ENCODE measurements at places on chromosomes 12 and 14.

GRCh38 chr12:124898200-124898922 is 16.1 kb downstream of the UBC start:
- peak; percentile 7 for DNase-seq

GRCh38 chr12:40569626-40570179 is 122.5 kb upstream of the CNTN1 start:
- no peak for DNase-seq

DNA sequence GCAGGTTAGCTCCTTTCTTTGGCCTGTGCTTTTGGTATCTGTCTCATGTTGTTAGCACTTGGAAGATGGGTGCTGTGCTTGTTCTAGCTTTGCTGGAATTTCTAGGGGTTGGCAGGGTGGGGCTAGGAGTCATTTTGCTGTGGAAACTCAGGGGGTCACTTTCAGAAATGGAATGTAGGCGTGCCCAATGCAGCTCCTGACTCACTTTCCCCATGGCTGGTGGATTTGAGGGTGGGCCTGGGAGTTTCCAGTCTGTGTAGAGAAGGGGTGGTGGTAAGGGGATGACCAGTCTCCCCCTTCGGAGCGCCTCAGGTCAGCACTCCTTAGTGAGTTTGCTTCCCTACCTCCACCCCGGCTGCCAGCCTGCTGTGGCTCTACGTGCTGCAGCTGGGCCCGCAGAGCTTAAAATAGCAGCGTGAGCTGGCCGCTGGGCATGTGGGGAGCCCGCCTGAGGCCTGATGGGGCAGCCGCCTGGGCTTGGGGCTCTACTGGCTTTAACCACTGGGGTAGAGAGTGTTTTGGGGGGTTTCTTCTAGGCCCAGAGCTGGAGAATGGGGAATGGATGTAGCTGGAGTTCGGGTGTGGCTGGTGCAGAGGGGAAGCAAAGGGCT is 108.2 kb downstream of the TSPAN9 start:
- DNase-seq, result no peak

- no peak for DNase-seq
Measured at GRCh38 chr12:16118586-16118985, 158.9 kb downstream of the SLC15A5 start.

GRCh38 chr12:95736631-95737030 is 53.9 kb downstream of the NTN4 start:
- no peak for DNase-seq

DNA sequence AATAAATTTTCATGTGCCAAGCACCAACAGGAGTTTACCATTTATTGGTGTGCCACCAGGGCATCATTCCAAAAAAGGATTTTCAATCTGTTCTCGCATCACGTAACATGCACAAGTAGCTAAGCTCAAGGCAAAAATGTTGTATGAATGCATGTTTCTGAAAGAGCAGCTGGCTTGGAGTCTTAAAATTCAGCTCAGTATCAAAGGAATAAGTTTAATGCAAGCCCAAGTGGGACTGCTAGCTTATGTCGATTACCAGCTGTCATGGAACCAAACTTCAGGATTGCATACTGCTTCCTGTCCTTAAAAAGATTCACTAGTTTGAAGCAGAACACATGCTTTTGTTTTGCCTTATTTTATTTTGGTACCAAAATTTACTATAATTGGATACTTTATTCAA is 437.0 kb downstream of the FSCB start:
- no peak for DNase-seq

- DNase-seq, result no peak
Measured at GRCh38 chr12:24760606-24761378, 188.1 kb downstream of the BCAT1 start.

DNA sequence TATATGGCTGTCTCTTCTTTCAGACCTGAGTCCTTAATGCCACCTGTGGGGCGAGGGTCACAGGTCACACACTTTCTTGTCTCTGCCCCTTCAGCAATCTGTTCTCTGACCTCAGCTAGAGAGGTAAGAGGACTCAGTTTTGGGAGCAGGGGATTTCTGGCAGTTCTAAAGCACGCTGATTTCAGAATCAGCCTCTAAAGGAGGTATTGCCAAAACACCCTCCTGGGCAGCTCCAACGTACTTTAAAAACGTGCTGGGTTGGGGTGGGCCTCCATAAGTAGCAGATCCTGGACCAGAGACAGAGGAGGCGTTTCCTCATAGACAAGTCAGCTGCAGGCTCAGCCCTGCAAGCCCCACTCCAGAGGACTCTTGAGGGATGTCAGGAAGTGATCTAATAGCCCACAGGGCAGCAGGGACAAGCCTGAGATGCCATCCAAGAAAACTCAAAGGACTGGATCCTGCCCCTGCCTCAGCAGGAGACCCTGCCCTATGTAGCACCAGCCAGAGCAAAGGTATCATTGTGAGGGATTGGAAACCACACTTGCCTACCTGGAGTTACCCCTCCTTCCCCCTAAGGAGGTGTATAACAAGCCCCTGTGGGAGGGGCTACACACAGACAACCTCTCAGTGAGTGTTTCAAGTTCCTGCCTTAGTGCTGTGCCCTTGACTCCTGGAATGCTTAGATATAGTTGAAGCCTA is 8.5 kb downstream of the CTDSP2 start:
- DNase-seq, result no peak

GRCh38 chr12:128180166-128180565 is 86.8 kb upstream of the TMEM132C start:
- no peak for DNase-seq

DNA sequence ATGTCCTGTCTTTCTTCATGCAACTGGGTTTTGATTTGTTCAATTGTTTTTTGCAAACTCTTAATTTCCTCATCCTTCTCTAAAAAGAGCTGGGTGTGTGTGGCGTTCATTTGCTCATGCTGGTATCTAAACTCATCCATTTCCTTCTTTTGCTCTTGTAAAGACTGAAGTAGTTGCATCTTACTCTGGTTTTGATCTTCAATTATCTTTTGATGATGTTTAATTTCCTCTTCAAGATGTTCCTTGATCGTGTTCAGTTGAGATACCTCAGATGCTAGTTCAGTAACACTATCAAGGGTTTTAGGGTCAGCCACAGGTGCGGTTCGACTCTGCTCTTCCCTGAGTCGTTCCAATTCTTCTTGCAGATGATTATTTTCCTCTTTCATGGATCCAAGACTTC is 34.8 kb downstream of the TRIP11 start:
- DNase-seq, result no peak

- DNase-seq, result no peak
Measured at GRCh38 chr12:131946757-131947156, 3.0 kb upstream of the EP400 start.

DNA sequence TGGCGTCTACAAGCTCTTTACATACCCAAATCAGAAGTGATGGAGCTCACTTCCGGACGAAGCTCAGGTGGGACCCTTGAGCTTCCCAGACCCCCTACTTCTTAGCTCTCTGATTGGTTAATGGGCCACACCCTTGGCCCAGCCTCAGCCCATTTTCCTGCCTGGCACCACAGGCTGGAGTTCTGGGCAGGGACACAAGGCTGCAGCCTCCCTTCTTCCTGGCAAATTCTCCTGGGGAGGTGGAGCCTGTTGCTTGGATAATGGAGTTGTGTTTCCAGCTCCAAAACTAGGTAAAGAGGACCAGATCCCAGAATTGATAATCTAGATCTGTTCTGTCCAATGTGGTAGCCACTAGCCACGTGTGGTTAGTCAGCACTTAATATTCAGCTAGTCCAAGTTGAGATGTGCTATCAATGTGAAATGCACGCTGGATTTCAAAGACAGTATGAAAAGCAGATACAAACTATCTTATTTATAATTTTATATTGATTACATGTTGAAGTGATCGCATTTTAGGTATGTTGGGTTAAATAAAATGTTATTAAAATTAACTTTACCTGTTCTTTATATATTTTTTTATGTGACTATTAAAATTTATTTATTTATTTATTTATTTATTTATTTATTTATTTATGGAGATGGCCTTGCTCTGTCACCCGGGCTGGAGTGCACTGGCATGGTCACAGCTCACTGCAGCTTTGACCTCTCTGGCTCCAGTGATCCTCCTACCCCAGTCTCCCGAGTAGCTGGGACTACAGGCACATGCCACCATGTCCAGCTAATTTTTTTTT is 12.6 kb upstream of the FAIM2 start:
- DNase-seq, result no peak

- no peak for DNase-seq
Measured at GRCh38 chr12:57330992-57331391, 80.0 kb upstream of the STAC3 start.

- no peak for DNase-seq
Measured at GRCh38 chr12:59823567-59823966, 227.7 kb downstream of the SLC16A7 start.

DNA sequence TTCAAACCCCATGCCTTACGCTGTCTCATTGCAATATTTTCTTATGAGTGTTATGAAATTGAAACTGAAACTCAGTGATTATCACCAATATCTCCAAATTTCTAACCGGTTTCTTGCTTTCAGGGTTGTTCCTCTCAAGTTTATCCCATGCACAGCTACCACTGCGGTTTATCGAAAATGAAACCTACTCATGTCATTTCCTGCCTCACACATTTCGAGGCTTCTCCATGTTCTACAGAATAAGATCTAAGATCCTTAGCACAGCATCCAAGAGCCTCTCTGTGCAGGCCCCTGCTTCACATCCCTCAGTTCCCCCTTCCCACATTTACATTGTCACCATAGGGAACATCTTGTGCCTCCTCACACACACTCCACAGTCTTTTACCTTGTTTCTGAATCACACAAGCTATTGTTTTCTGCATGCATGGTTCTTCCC is 45.5 kb upstream of the FAR2 start:
- DNase-seq, result no peak

DNA sequence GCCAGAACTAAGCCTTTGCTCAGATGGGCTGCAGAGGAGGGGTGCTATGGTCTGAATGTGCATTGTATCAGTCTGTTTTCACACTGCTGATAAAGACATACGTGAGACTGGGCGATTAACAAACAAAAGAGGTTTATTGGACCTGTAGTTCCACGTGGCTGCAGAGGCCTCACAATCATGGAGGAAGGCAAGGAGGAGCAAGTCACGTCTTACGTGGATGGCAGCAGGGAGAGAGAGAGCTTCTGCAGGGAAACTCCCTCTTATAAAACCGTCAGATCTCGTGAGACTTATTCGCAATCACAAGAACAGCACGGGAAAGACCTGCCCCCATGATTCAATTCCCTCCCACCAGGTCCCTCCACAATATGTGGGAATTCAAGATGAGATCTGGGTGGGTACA is 3.8 kb upstream of the BRF1 start:
- no peak for DNase-seq

- no peak for DNase-seq
Measured at GRCh38 chr14:77002335-77002734, 26.2 kb downstream of the IRF2BPL start.

- no peak for DNase-seq
Measured at GRCh38 chr12:7035463-7035862, 17.2 kb upstream of the LPCAT3 start.

Measured in NCI-H1105 (cell line).